CD14-positive monocyte (primary cell): ENCODE measurements at places on chromosomes 16 and 17.
A peak's percentile ranks its signal among the peaks of the same experiment; 100 is the strongest.

DNA sequence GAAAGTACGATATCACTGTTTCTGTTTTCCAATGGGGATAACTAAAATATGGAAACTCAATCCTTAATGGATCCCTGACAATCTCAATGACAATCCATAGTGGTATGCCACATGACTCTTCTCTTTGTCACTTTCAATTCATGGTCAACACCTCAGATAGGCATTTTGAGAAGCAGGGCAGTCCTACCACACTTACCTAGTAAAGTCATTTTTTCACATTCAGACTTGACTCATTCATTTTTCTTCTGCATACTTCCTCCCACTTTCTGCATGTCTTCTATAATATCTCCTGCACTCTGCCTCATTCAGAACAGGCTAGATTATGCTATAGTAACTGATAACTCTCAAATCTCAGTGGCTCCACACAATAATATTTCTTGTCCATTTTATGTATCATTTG is 117.5 kb downstream of the FTO start:
- DNase-seq = no peak

DNA sequence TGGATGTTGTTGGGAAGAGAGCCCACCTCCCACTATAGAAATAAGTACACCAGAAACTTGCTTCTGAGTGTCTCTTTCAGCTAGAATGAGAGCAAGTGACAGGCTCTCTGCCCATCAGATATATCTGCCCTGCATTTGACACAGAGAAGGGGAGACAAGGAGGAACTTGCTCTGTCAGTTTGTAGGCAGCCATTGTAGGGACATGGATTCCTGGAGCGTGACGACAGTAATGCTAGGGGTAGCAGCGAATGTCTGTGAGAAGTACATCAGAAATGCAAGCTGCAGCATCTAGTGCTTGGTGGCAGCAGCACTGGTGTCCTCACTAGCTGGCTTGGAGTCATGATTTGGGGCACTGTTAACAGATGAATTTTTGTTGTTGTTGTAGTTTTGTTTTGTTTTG is 23.0 kb downstream of the ZNF200 start:
- no peak for DNase-seq

DNA sequence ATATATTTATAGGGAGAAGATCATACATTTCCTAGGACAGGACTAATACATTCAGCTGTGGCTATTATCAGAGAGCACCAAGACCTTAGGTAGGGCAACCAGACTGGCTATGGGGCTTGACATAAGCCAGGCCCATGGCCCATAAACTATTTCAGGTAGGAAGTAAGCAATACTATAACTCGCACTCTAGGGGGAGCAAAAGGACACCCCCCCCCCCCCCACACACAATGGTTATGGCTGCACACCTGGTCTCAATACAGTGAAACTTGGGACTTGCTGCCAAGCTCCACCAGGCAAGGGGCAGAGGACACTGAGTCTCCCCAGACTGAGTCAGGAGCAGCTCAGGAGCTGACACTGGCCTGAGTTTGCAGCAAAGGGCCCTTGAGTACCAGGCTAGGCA is 348.9 kb upstream of the ASIC2 start:
- DNase-seq = no peak

- peak; percentile 61 for DNase-seq
Measured at GRCh38 chr17:78179372-78179771, 7.5 kb downstream of the TK1 start.
